Osteoblast (primary cell): ENCODE measurements at places on chromosomes 3 and 15. TPM values are rescaled to one million over a fixed set of nuclear protein-coding genes. Genes with fewer than 3 reads are reported as not detected.

DNA sequence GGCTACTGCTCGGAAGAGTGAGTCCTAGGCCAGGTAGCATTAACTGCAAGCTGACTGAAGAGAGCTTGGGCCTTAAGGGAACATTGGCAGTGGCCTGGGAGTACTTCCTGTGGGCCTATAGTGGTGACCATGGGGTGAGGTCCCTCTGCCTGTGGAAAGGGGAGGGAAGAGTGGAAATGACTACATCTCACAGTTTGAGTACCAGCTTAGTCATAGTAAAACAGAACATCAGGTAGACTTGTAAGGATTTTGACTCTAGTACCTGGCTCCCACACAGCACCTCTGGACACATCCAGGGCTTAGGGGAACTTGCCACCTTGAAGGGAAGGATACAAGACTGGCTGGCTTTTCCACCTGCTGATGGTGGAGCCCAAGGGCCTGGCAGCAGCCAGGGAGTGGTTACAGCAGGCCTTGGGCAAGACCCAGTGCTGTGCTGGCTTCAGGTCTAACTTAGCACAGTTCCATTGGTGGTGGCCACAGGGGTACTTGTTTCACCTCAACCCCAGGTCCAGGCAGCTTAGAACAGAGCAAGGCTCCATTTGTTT, 147.8 kb downstream of the SLC9A9 start:
- DNase-seq, result no peak

GRCh38 chr3:16807391-16807790, 77.4 kb upstream of the PLCL2 start:
- DNase-seq, result peak; percentile 38

Gene SLC35G2
- 8.0 and 9.7 TPM in 2 replicates for total RNA-seq

DNA sequence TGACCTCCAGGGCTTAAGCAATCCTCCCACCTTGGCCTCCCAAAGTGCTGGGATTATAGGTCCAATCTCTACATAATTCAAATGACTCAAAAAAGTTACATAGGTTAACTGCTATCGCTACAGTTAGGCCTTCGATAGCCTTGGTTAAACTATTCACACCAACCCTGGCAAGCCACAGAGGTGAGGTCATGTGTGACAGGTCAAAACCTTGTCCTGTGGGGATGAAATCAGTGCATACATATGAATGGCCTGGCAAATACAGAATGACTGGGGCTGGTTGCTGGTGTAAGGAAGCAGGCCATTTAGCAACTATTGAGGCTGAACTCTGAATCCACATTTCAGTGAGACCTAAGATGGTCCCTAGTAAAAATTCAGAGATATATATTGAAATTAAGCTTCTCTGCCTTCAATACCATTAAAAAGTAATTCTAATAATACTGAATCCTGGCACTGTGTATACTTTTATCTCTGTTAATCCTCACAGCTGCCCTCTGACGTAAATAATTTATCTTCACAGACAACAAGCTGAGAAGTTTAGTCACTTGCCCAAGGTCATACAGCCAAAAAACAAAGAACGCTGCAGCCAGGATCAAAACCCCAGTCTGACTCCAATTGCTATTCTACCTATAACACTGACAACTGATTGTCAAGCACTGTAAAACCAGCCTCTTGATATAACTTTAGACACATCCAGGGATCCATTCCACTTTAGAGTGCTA, 35.3 kb downstream of the MKRN2 start:
- no peak for DNase-seq

Gene CYP11A1
- total RNA-seq, result 1.4 and 2.1 TPM in 2 replicates

Gene PLSCR2
- not detected in 2 replicates for total RNA-seq

DNA sequence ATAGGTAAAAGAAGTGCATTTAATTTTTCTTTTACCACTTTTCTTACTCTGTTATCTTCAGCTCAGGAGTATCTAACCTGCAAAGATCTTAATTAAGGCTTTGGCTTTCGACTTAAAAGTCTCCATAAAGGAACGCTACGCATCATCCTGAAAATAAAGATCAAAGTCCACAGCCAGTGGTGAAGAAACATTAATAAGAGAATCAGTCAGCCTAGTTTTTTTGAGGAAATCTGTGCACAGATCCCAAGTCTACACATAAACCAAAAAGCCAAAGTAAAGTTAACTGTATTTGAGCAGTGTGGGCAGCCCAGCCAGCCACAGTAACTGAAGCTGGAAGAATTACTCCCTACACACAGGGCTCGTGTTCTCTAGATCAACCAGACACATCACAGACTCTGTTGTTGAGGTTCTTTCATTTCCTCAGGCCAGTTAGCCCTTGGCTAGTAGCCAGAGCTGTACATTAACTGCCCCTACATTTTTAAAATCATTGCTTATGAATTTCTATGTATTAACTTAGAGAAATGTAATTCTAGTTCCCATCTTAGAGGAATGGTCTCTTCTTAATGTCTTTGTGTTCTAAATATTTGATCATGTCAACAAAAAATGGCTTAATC, 6.9 kb downstream of the LRRC2 start:
- no peak for DNase-seq

Gene LRRIQ4
- under 0.01 and 0.29 TPM in 2 replicates for total RNA-seq

Gene SCN11A
- under 0.01 TPM in 1 of 2 replicates, not detected in the other for total RNA-seq

Gene INSYN1
- 3.8 and 4.7 TPM in 2 replicates for total RNA-seq

DNA sequence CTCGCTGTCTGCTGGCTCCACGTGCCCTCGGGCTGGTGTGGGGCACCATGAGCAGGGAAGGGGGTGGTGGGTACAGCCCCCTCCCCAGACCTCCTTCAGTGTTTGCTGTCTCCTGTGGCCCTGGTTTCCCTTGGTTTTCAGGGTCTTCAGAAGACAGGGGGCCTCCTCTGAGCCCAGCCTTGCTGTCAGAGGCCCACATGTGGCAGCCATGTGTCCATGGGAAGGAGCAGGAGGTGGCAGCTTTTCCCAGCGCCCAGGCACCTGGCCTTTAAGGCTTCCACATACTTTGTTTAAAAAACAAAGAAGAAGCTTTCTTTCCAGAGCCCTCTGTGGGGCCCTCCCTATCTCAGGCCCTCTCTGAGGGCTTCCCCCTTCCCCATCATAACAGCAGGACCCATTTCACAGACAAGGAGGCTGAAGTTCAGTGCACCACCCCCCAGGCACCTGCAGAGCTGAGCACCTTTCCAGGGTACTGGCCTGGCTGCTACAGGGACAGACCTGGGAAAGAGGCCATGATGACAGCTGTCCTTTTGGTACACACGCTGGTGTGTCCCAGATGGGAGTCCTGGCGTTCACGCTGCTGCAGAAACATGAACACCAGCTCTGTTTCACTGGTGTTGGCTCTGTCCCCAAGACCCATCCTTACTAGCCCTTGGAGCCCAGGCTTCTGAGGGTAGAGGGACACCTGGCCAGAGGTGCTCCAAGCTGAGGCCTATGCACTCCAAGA, 73.7 kb downstream of the DNAJB8 start:
- no peak for DNase-seq

Gene PDZRN3
- 18.3 and 26.4 TPM in 2 replicates for total RNA-seq
